ENCODE measurements at places on chromosomes 16 and 17.

- peak; percentile 82 for DNase-seq
These were observed at the start of gene CCR7 for GRCh38 chr17:40564883-40565768. Gene CCR7, minus strand, starts transcription at chr17:40565472. Its CDS starts 63 bp downstream, at chr17:40565409.

DNA sequence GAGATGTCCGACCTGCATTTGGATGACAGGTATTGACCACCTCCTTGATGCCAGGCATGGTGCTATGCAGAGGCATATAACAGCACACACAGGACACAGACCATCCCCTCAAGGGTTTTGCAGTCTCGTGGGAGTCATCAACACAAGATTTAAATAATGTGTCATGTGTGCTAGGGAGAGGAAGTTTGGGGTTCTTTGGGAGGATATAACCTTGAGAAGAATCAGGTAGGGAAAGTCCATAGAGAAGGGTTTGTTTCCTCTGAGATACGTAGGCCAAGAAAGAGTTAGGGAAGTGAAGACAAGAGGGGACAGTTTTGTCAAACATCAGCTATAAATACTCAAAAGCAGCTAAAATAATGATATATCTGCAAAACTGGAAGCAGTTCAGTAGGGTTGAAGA is 215.9 kb upstream of the RBFOX1 start:
- no peak for DNase-seq

GRCh38 chr17:1203111-1203966 is 23.6 kb upstream of the ABR start:
- peak; percentile 63 for DNase-seq

DNA sequence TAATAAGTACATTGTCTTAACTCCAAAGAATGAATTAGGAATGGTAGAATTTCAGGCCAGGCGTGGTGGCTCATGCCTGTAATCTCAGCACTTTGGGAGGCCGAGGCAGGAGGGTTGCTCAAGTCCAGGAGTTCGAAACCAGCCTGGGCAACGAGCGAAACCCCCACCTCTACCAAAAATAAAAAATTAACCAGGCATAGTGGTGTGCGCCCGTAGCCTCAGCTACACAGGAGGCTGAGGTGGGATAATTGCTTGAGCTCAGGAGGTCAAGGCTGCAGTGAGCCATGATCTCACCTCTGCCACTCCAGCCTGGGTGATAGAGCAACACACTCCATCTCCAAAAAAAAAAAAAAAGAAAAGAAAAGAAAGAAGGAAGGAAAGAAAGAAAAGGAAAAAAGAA is 18.5 kb upstream of the BBS2 start:
- DNase-seq: no peak

All from activated CD4-positive, alpha-beta T cell treated with anti-CD3 and anti-CD28 coated beads, Interleukin-2, amount 50 U/mL, for 48 hours (primary cell).